Iris pigment epithelial cell (primary cell): ENCODE measurements at places on chromosomes 3 and 15.

- DNase-seq: no peak
Observed at GRCh38 chr3:82274897-82275296, 513.5 kb upstream of the GBE1 start.

GRCh38 chr15:41570764-41571163, 11.8 kb downstream of the TYRO3 start:
- DNase-seq: no peak

- no peak for DNase-seq
Observed at GRCh38 chr15:66474135-66474534, 23.4 kb downstream of the SNAPC5 start.

GRCh38 chr3:177119829-177120228, 77.5 kb downstream of the TBL1XR1 start:
- no peak for DNase-seq

GRCh38 chr3:11539218-11539617, 104.5 kb downstream of the VGLL4 start:
- no peak for DNase-seq

DNA sequence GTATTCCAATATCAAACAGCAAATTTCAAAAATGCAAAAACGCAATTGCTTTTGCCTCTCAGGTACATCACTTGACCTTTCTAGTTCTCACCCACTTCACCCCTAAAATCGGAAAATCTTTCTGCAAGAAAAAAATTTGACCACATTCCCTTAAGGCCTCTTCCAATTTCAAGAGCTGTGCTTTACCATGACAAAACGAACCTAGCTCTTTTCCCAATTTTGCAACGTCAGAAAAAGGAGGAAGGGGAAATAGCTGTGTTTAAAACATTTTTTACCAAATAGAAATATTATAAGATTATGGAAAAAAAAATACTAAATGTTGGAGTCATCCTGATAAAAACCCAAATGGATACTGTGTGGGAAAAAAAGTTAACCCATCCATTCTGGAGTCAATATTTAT, 1.1 kb upstream of the NR2C2 start:
- no peak for DNase-seq

- DNase-seq: no peak
Observed at GRCh38 chr15:58474741-58475323, 43.0 kb downstream of the LIPC start.

- DNase-seq: no peak
Observed at GRCh38 chr15:69288531-69289341, 10.0 kb upstream of the PAQR5 start.

GRCh38 chr3:128449111-128449638, 17.5 kb downstream of the DNAJB8 start:
- DNase-seq: no peak

DNA sequence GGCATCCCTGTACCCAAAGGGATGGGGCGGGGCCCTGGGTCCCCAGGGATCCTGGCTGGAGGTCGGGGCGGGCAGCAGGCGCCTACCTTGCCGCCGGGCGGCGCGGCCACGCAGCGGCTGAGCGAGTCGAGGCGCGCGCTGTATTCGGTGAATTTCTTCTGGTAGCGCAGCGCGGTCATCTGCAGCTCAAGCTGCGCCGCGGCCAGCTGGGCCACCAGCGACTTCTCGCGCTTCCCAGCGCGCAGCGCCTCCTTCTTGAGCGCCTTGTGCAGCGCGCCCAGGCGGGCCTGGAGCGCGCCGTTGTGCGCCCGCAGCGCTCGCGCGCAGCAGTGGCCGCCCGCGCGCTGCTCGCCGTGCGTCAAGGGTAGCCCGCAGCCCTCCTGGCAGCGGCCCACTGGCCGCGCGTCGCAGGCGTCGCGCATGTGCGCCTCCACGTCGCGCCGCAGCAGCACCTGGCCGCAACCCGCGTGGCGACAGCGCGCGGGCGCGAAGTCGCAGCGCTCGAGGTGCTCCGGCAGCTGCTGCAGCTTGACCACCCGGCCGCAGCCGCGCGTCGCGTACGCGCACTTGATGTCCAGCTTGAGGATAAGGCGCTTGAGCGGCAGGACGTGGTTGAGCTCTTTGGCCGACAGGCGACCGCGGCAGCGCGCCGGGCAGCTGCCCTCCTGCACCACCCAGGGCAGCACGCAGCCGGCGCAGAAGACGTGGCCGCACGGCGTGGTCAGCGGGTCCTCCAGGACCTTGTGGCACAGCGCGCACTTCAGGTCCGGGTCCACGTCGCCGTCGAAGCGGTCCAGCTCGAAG, 522 bp downstream of the PDZRN3 start:
- peak; percentile 52 for DNase-seq

GRCh38 chr3:12046406-12046805, 42.2 kb downstream of the SYN2 start:
- peak; percentile 5 for DNase-seq

DNA sequence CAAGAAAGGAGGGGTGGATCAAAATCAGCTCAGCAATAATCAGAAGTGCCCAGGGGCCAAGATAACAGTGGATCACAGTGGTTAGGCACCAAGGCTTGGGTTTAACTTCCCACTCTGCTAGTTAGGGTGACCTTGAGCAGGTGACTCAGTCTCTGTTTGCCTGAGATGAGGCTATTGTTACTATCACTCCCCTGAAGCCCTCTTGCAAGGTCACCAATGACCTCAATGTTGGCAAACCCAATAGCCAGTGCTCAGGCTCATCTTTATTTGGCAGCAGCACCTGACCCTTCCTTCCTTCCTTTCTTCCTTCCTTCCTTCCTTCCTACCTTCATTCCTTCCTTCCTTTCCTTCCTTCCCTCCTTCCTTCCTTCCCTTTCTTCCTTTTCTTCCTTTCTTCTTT, 102.4 kb upstream of the HACD2 start:
- DNase-seq: peak; percentile 36

- peak; percentile 9 for DNase-seq
Observed at GRCh38 chr3:2656806-2657777, 453.1 kb downstream of the IL5RA start.

DNA sequence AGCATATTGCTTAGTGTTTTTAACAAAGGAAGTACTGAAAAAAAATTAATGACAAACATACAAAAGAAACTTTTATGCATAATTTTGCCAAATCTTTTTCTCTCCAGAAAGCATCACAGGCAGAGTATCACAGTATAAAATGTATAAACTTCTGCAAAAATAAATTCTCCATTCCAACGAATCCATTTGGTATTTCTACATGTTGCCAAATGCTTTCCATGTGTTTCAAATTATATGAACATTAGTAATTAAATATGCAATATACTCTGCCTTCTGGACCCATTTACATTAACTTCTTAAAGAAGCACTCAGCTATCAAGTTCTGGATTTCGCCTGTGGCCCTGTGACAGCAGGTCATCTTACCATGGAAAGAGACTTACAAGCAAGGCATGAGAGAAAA, 189.1 kb upstream of the ALCAM start:
- DNase-seq: no peak

GRCh38 chr3:124026516-124026915, 34.6 kb upstream of the ROPN1 start:
- no peak for DNase-seq

- DNase-seq: no peak
Observed at GRCh38 chr3:43695863-43696262, 5.1 kb downstream of the ABHD5 start.

DNA sequence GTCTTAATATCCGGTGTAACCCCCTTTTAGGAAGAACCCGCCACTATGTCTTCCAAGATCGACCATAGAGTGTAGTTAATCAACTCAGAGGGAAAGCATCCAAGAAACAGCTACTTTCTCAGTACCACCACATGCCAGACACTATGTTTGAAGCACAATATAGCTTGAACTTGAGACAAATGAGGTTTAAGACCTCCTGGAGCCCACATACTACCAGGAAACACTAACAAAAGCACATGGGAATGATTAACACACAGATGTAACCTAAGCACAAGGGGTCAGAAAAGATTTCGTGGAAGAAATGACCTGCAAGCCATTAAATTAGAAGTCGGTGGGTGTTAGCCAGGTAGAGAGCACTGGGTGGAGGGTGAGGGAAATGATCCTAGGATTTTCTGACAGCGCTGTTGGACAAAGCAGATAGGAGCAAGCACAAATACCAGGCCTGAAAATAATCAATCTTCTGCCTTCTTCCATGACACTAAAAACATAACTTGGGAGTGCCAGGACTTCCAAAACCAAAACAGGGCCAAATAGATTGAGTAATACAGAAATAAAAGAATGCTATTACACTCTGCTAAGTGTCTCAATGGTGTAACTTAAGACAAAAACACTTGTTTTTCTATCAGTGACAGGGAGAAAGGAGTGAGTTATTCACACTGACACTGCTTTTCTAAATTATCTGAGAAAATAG, 213.7 kb downstream of the FOXP1 start:
- peak; percentile 47 for DNase-seq

DNA sequence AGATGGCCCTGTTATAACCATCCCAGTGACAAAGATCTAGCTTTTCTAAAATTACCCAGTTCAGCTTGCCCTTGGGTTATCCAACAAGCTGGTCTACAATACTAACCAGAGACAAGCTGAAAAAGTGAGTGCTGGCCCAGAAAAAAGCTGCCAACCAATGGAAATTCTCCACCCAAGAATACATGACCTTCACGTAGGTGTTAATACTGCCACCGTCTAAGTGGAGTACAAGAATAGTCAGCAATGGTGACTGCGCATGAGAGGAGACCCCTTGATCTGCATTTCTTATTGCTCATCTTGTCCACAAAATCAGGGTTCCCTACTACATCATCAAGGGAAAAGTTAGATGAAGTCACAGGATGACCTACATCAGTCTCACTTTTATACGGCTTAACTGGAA, 15.8 kb upstream of the PLCH1 start:
- DNase-seq: no peak

DNA sequence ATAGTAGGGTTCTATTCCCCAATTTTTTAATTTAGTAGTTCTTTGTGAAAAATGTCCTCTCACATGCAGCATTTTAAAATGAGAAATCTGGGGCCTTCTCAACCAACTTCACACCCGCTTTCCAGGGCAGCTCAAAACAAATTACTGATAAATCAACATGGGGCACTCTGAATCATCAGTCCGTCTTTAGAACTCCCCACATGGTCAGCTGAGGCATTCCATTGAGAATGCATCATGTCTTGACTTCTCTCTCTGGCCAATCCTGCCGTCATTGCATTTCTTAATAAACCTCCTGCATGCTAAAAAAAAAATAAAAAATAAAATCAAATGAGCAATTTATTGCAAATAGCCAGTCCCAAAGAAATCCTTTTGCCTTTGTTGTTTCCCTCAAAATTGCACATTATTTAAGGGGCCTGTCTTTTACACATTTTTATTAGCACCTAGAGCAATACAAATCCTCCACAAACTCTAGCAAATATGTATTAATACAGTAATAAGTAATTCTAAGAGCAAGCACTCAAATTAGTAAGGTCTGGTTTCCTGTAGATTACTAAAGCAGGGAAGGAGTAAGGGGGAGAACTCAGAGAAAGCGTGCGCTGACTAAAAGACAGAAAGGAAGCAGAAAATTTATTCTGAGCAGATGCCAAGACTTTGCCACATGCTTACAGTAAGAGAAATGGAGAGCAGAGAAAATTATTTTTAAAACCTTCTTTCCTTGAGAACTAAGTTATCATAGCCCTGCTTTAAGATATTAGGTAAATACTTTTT, 175.7 kb downstream of the TNIK start:
- peak; percentile 98 for DNase-seq

- DNase-seq: no peak
Observed at GRCh38 chr15:86316726-86317383, 237.2 kb downstream of the AGBL1 start.

- no peak for DNase-seq
Observed at GRCh38 chr3:10285272-10286132, 7.2 kb downstream of the GHRL start.

DNA sequence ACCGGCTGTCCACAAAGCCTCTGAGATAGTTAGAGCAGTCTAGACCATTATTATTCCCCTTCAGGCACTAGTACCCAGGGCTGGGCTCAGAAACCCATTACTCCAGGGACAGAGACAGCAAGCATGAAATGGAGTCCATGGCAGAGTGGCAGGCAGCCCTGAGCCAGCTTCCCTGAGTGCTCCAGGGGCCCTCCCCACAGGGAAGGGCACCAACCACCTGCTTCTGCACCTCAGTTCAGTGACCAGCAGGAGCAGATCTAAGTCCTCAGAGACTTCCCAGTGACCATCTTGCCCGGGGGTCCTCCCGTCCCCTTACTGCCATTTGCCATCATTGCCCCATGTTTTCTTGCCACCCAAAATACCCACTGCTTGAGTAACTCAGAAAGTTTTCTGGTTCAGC, 62.0 kb downstream of the DAPK2 start:
- DNase-seq: no peak

DNA sequence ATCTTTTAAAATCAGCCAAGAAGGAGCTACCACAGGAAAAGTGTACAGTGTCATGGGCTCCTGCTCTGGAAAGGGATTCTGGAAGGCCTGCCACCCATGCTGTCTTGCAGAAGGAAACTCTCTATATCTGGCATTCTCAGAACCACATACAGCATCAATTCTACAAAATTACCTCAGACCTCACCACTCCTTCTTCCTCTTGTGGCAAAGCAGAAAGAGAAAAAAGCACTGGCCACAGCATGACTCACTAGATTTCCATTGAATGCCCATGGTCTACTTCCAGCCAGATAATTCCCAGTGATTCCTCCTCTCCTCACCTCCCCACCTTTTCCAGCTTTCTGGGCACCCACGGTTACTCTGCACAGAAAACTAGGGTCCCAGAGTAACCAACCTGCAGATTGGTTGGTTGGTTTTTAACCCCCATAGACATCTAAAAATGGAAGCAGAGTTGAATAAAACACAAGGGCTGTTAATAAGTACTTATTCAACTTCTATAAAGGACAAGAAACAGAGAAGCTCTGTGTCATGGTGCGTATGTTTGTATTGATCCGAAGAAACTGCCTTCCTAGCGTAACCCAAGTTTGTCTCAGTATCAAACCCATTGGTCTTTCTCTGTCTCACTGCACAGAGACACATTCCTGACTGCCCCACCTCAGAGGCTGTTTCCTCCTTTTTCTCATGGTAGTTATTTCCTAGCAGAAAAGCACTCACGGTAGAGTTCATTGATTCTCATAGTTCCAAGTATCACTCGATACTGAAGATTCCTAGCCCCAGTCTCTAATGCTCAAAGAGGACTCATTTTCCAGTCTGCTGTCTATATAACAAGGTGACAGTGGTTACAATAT, 67.7 kb downstream of the LDHAL6B start:
- peak; percentile 78 for DNase-seq

DNA sequence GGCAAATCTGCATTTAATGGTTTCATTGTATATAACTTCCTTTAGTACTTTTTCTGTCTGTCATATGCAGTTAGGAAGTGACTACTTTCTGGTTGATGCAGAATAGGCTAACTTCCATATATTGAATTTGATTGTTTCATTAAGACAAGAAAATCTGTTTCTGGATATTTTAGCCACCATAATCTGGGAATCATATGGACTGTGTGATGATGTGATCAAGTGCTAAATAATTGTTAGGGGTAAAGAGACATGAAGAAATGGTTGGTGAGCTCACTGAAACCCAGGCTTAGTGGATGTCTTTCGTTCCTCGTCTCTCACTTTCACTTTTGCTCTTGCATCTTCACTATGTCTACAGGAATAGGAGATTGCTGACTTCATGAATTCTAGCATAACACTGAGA, 3.5 kb upstream of the MNS1 start:
- peak; percentile 34 for DNase-seq

GRCh38 chr3:181915551-181915950, 203.8 kb downstream of the SOX2 start:
- no peak for DNase-seq

- no peak for DNase-seq
Observed at GRCh38 chr3:64805248-64805647, 117.4 kb upstream of the ADAMTS9 start.
